ENCODE measurements at places on chromosomes 7 and 10.

DNA sequence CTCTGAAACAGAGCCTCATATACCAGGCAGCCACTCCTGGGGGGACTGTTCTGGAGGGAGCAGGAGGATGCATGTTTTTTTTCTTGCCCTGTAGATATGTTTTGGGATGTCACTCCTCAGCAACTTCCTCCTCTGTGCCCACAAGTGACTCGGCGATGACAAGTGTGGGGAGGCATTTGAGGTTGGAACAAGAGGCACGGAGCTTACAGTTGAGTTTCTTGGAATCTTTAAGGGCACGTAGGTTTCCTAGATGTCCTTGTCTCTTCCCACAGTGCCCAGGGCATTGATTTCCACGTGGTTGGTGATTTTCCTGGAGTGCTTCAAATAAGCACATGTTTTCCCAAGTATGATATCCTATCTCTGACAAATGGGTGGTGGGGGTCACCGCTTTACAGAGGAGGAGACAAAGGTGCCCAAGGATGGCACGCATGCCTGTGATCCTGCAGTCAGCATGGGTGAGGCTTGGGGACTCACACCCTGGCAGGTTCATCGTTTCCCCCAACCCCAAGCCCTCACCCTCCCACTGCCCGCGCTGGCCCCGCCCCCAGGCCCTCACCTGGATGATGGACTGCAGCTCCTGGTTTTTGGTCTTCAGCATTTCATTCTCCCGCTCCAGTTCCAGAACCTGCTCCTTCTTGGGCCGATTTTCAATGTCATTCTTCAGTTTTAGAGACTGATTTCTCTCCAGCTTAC, 95.2 kb upstream of the GNA12 start:
- DNase-seq = no peak

- no peak for DNase-seq
Observed at GRCh38 chr10:102620591-102621442, 23.5 kb upstream of the TRIM8 start.

DNA sequence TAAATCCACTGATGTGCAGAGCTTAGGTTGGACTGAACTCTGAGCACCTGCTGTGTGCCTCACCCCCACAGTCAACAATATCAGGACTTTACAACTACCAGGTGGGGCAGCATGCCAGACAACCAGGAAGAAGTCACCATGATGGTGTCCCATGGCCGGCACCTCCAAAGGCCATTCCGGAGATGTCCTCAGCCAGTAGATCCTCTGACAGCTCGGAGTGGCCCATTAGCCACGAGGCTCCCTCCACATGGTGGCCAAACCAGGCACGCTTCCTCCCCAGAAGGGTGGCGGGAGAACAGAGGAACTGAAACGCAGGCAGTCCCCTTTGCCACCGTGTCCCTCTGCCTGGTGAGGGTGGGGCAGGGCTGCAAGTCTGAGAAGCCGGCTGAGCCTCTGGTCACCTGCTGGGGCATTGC, 390.0 kb downstream of the TNS3 start:
- DNase-seq = no peak

DNA sequence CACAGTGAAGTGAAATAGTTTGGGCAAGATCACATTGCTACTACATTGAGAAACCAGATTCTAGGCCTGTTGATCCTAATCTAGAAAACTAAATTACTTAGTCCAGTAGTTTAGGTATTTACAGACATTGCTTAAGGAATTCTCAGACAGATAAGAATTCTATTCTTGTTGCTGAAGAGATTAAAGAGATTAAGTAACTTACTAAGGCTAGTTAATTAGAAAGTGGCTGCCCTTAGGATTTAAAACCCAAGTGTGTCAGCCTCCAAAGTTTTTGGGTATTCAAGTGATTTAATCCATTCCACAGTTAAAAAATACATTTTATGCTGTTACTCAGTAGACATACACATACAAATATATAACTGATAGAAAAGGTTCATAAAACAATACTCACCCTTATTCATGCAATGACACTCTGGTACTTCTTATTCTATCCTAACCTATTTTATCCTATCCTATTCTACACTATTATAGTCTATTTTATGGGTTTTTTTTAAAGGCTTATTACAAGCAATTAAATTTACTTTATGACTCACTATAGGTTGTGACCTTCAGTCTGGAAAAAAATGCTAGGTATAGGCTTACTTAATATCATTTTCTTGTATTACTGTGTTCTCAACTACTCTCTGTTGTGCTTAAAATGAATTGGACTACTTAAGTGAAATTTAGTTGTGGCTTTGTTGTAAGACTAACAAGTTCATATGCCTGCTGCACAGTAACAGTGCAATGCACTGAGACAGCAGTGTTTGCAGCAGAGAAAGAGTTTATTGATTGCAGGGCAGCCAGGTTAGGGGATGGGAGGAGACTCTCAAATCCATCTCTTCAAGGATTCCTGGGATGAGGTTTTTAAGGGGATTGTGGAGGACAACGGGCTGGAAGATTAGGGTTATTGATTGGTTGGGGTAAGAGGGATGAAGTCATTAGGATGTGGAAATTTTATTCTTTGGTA, 10.7 kb downstream of the SPAM1 start:
- DNase-seq = no peak

GRCh38 chr7:80087051-80087770, 47.4 kb upstream of the GNAI1 start:
- no peak for DNase-seq

GRCh38 chr10:32981760-32982159, 23.7 kb upstream of the ITGB1 start:
- no peak for DNase-seq

DNA sequence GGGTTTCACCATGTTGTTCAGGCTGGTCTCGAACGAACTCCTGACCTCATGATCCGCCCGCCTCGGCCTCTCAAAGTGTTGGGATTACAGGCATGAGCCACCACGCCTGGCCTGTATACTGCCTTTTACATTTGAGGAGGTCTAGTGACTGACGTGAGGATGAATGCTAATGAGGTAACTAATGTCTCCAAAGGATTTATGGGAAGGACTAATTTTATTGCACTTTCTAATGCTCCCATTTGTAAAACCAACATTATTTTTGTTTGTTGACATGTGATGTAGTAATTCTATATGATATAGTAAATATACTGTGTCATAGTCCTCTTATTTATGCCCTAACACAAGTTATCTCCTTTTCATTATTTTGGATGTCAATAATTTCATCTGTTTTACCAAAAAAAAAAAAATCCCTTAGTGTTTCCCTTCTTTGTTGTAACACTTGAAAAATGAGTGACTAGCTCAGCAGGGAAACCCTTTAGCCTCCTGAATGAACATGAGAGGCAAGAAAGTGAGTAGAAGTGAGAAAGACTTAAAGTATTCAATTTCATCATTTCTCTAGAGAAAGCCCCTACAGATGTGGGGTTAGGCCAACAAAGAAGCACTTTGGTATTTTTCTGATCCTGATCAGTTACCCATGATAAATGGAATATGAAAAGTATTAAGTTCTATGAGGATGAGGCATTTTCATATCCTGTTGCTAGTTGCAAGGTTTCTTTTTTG, 596.9 kb upstream of the PCDH15 start:
- DNase-seq = no peak

DNA sequence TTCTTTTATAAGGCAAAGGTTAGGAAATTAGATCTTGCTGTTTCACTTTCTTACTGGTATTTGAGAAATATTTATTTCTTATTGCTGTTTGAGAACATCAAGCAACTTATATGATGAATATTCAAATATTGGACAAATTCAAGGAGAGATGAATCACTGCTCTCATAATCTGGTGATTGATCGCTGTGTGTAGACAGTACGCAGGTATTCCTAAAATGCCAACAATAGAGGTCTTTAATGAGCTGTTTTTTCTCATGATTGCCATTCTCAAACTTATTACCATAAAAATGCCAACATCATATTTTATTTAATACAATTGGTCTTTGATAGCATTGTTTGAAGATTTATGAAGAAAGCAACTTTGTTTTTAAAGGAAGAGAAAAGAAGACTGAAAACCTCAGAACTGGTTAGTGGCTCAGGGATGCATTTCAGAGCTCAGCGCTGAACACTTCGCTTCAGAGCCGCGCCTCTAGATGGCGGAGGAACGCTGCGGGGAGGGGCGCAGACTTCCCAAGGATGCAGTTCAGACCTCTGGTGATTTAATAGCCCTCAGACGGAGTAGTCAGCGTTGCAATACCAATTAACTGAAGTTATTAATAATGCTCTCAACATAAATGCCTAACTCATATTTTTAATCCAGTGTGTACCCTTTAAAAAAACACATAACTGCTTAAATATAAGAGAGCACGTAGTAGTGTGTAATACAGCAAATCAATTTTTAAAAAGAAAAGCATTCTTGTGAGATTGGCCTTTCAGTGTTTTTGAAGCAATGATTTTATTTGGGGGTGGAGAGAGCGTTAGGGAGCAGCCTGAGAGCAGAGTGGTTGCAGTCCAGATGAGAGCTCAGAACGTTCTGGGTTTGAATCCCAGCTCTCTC, 38.5 kb upstream of the STEAP4 start:
- no peak for DNase-seq

DNA sequence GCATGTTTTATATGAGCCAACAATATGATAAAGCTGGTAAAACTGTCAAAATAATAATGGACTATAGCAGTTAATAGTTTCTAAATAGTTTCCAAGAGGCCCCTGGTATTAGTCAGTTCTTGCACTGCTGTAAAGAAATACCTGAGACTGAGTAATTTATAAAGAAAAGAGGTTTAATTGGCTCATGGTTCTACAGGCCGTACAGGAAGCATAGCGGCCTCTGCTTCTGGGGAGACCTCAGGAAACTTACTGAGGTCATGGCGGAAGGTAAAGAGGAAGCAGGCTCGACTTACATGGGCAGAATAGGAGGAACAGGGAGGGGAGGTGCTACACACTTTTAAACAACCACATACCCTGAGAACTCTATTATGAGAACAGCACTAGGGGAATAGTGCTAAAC, 104.6 kb downstream of the PPP1R9A start:
- no peak for DNase-seq

- DNase-seq = no peak
Observed at GRCh38 chr7:81725003-81725811, 44.6 kb downstream of the HGF start.

DNA sequence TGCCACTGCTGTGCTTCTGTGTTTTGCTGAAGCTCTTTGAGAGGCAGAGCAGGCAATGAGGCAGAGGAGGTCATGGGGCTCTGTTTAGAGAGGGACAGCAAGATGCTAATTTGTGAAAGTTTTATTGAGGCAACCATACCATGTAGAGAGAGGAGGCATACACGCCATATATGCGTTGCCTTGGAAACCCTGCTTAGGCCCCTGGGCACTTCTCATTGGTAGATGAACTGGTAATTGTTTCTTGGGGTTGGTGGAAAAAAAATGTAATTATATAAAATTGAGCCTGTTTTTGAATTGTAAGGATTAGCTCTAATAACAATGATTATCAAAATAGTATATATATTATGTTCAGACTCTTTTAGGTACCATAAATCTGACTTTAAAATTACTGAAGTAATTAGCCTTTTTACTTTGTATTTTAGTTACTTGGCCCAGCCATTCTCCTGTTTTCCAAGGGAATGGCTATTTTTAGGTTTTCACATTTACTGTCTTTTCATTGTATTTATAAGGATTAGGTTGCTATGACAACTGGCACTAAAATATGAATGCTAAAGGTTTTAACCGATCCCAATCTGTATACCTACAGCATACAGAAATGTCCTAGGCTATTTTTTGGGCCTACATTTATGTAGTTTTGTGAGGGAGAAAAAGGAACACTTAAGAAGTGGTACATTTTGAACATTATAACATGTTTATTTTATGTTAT, 52.4 kb downstream of the BZW2 start:
- DNase-seq = no peak

- DNase-seq = no peak
Observed at GRCh38 chr10:37754538-37755323, 102.7 kb downstream of the ZNF248 start.

GRCh38 chr7:39691821-39692220, 68.4 kb downstream of the RALA start:
- DNase-seq = no peak

- no peak for DNase-seq
Observed at GRCh38 chr7:49631071-49631815, 142.2 kb upstream of the VWC2 start.

DNA sequence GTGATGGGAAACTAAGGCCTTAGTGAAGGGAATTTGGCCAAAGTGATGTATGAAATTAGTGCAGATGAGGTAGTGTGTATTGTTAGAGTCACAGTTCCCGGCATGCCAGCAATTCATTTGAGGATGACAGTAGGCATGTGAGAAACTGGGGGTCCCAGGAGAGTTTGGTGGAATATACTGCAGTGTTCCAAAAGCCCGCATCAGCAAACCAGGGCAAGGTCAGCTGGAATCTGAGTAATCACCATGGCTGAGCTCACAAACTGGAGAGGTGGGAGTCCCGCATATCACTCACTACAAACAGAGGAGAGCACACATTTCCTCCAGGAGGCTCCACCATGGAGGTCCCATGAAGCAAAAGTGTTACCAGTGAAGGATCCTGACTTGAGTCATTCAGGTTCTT, 740.7 kb downstream of the TNS3 start:
- no peak for DNase-seq

GRCh38 chr10:31728698-31729224, 199.9 kb downstream of the ARHGAP12 start:
- DNase-seq = no peak

GRCh38 chr10:132900211-132900756, 42.1 kb downstream of the CFAP46 start:
- DNase-seq = no peak

DNA sequence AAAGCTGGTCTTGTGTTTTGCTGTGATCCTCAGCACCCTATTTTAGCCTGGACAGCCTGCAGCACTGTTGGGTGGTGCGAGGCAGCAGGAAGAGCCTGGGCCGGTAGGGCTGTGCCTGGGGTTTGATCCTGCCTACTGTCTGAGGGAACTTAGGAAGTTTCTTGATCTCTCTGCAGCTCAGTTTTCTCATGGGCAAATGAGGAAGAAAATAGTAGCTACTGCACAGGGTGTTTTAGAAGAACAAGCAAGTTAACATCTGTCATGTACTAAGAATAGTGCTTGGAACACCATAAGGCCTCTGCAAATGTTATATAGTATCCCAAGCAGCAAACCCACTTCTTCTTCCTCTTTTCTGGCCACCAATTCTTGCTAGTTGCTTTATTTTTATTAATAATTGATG, 12.0 kb upstream of the AGR2 start:
- DNase-seq = no peak

GRCh38 chr10:84348447-84348846, 20.1 kb downstream of the CCSER2 start:
- no peak for DNase-seq

- no peak for DNase-seq
Observed at GRCh38 chr7:100825751-100826513, 1.4 kb downstream of the EPHB4 start.

All from stimulated activated CD8-positive, alpha-beta memory T cell treated with anti-CD3 and anti-CD28 coated beads, Interleukin-4, amount 100 ng/mL, for 1 hour (primary cell).